Fibroblast of skin of right biceps (primary cell): ENCODE measurements at places on chromosomes 2 and 18.
A peak's percentile ranks its signal among the peaks of the same experiment; 100 is the strongest.

DNA sequence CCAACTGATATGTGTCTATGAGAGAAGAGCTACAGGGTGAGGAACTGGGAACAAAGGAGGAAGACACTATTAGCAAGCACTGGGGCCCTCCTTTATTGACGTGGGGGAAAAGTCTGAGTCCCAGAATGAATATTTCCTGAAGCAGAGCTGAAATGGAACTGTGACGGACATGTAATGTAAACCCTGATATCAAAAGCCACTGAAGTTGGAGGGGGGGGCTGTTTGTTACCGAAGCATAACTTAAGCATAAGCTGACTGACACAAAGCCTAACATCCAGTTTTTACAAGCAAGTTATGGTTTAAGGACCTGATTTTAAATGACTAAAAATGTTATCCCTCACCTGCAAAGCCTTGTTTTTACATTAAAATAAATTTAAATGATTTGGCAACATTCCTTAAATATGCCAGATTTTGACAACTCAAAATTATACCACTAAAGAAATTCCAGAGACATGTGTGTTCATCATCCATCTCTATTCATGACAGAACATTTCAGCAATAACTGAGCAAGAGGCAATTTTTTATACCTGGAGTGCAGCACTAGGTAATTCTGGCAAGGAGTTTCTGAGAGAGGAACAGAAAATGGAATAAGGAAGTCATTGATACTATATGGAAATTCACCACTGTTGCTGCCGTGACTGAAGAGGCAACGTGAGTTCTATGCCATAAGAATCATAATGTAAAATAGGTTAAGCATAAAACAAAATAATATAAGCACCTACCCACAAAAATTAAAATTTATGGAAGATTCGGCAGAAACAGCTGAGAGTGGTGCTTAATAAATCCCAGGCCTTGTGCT lies 186.0 kb downstream of the AFF3 start:
- no peak for DNase-seq

GRCh38 chr2:158841850-158842249 lies 46.7 kb downstream of the DAPL1 start:
- DNase-seq, result peak; percentile 81

GRCh38 chr2:170701011-170701410 lies 14.1 kb upstream of the SP5 start:
- DNase-seq, result no peak

DNA sequence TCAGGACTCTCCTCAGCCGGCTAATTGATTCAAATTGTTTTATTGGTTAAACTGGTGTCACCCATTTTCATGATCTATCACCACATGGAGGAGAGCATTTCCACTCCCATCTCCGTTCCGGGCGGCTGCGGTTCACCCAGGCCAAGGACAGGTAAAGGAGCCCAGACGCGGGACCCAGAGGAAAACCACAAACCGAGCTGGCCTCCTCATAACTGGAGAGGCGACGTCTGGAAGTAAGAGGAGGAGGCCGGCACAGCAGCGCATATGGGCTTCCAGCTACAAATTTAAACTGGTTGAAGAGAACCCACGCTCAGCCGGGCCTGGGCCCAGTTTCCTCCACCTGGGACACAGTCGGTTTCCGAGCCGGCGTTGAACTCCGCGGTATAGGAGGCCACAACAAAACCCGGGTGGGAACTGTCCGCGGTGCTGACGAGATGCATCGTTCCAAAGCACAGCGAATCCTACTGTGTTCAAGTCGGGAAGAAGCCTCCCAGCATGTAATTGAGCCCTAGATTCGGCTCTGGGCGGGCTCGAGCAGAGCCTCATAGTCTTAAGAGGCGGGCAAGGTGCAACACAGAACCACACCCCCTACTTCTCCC lies 3.0 kb upstream of the SKOR2 start:
- DNase-seq, result peak; percentile 54

GRCh38 chr2:33213648-33214047 lies 262.8 kb upstream of the RASGRP3 start:
- no peak for DNase-seq

DNA sequence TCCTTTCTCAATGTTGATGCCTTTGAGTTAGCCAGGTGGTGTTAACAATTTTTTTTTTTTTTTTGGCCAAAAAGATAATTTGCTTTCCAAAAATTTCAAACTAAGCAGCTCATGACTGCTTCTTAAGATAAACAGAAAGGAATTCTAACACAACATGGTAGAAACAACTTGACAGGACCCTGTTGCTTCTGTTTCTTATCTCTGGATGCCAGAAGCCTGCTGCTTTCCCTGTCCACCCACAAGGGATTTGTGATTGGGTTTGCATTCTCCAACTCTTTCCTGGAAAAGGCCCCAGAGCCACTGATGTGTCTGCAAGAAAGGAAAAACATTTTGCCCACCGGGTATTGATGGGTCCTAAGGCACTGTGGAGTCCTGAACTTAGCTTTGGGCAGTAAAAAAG lies 217.2 kb upstream of the PKDCC start:
- no peak for DNase-seq

DNA sequence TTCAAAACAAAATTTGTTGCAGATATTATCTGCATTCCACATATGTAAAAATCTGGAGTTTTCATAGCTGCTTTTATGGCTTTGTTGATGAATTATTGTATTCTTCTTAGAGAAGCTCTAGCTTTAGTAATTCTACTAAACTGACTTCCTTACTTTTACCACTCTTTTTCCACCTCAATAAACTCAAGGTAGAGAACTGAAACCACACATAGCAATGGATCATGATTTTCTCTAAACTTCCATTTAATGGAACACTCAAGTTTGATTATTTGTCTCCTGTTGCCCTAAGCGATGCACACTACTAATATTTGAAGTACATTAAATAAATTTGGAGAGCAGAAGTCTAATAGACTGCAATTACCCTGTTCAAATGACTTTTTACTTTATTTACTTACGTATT lies 192.0 kb downstream of the NBAS start:
- no peak for DNase-seq

DNA sequence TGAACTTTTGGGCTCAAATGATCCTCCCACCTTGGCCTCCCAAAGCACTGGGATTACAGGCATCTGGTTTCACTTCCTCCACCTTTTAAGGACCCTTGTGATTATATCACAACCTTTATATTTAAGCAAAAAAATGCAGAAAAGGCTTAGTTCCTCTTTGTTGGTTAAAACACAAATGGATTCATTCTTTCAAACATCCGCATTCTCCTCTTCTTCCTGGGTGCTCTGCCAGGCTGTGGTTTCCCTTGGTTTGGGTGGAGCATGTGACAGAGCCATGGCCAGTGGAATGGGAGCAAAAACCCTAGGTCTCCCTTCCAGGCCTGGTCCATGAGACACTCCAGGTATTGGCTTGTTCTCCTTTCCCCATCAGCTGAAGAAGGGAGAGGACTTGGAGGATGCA lies 9.9 kb upstream of the SLC66A3 start:
- no peak for DNase-seq

GRCh38 chr18:8662560-8663255 lies 42.6 kb upstream of the MTCL1 start:
- DNase-seq, result no peak

- peak; percentile 21 for DNase-seq
These were observed 8.1 kb downstream of the MBP start for GRCh38 chr18:77124452-77124922.

DNA sequence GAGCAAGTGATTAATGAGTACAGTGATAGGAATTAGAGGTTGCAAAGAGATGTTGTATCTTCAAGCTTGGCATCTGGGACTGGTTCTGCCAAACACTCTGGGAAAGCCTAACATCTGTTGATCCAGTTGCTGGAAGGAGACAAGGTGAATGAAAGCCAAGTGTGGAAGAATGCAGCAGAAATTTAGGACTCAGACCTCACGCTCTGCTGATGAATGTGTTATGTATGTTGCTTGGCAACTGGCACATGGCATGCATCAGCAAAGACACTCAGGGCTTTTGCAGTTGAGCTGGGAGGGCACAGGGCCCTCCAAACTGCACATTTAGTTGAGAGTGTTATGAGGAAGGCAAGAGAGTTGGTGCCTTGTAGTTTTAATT lies 105.5 kb downstream of the COLEC12 start:
- peak; percentile 96 for DNase-seq

DNA sequence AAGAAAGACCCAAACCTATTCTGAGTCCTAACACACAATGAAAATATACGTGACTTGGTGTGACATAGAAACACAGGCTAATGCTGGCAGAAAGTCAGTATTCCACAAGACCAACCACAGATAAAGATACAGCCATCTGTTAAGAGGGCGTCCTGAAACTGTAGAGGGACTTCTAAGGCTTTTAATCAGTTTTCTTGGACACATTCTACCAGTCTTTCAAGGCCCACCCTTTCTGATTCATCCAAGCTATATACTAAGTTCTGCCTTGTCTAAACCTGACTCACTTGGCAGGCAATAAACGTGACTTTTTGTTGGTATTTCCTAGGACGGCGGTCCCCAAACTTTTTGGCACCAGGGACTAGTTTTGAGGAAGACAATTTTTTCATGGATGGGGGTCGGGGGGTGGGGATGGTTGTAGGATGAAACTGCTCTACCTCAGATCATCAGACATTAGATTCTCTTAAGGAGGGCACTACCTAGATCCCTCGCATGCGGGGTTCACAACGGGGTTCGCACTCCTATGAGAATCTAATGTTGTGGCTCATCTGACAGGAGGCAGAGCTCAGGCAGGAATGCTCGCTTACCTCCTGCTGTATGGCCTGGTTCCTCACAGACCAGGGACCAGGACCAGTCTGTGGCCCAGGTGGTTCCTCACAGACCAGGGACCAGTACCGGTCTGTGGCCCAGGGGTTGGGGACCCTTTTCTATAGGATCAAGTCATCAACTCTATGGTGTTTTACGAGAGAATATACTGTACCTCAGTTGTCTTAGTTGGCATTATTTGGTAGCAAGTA lies 61.4 kb downstream of the SP3 start:
- DNase-seq, result peak; percentile 15

DNA sequence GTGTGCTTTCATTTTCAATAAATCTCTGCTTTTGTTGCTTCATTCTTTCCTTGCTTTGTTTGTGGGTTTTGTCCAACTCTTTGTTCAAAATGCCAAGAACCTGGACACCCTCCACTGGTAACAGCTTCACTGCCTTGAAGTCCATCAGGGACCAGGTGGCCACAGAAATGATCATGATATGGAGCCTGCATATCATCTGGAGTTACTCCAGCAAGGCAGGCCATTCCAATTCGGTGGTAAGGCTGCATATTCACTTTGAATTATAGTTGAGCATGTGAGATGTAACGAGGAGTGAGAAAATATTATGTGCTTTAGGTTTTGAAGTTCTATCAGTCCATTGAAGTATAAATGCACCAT lies 26.3 kb upstream of the SPATA3 start:
- DNase-seq, result no peak

DNA sequence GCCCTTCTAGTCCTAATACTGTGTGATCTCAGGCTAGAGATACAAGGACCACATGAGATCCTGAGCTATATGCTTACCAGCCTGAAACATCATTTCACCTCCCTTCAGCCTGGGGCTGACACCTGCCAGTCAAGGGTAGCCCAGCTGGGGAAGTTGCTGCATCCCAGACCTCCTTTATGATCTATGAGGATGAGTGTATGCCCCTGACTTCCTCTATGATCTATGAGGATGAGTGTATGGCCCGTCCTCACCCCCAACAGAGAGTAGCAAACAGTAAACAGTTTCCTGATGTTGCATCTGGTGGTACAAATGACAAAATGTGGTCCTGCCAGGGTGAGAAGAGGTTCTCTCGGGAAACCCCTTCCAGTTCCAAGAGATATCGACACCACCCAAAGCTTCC lies 8.9 kb upstream of the OTOF start:
- no peak for DNase-seq

DNA sequence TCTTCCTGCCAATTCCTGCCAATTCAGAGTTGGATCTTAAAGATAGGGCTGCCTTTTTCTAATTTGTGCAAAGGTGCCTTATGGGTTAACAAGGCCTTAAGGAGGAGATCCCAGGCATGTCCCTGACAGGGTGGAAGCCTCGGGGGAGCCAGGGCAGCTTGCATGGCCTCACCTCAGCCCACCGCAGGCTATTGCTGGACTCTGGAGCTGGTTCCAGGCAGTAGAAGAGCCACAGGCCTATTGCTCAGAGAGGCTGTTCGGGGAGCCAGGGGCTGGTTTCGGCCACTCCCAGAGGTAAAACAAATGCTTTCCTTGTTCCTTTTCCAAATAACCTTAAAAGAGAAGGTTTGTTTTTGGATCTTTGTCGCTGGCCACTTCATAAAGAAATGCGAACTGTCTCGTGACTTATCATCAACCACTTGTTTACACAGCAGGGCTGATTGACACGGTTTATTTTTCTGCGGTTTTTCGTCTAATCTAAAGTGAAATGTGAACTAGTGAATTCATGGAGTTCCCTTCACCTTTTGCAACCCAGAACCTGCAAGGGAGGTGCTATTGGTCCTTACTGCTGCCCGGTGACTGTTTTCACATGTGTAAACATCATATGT lies 108.6 kb downstream of the APOB start:
- DNase-seq, result no peak

DNA sequence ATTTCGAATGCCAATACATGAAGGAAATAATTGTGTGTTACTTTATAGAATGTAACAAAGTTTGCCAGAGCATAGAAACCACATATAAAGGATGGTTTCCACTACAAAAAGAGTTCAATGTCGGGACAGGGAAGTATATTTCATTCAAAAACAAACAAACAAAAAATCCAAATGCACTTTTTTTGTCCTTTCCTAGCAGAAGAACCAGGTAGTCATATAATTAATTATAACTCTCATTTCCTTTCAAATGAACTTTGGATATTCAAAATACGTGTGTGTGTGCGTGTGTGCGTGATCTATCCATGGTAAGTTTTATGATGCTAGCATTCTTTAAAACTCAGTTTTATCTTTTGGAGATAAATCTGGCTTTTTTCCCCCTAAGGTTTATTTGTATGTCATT lies 8.3 kb downstream of the FN1 start:
- DNase-seq, result no peak

- peak; percentile 40 for DNase-seq
These were observed 319.6 kb upstream of the REV1 start for GRCh38 chr2:99809259-99809900.

DNA sequence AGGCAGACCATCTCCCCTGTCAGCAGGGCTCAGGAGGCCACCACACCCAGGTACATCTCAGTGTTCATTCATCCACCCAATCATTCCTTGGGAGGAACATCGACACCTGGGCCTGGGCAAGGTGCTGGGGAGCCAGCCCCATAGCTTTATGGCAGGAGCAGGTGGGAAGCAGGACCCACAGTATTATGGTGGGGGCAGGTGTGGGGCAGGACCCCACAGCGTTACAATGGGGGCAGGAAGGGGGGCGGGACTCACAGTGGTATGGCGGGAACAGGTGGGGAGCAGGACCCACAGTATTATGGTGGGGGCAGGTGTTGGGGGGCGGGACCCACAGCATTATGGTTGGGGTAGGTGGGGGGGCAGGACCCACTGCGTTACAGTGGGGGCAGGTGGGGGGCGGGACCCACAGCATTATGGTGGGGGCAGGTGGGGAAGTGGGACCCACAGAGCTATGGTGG lies 128.9 kb upstream of the HS6ST1 start:
- no peak for DNase-seq
